ENCODE measurements at places on chromosomes 2 and 18.

- no peak for DNase-seq
These were observed 2.6 kb downstream of the ADCYAP1 start for GRCh38 chr18:907115-907884.

DNA sequence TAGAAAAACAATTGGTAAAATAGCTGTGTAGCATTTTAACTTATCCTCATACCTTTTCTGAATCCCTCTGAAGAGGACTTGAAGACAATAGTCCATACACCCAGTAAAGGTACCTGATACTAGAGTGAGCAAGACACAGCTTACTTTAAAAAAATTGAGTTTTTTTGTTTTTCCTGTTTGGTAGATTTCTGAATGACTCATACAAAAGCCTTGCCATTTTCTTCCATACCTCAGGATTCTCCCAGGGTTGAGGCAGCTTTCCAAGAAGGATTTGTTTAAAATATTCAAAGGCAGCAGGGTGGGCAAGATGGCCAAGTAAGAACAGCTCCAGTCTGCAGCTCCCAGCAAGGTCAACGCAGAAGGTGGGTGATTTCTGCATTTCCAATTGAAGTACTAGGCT is 551.0 kb upstream of the LRATD1 start:
- no peak for DNase-seq

- DNase-seq: no peak
These were observed 155.1 kb downstream of the SMAD7 start for GRCh38 chr18:48795696-48796095.

- no peak for DNase-seq
These were observed 100.5 kb downstream of the CDC42EP3 start for GRCh38 chr2:37570773-37571586.

DNA sequence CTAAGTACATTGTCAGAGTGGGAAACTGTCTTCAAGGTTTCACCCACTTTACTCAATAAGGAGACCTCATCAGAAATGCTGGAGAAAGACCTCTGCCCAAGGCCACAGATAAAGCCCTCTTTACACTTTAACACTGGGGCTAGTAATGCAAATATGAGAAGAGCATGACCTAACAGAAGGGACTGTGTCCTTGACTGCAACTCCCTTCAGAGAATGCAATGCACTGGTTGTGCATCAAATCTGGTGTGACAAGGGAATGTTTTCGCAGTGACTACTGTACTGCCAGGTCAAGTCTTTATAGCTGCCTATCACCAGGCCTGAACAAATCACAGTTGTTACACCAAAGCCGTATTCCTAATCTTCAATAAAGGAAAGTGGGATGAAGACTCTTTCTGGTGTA is 28.6 kb downstream of the CDH19 start:
- no peak for DNase-seq

GRCh38 chr18:41690332-41691127 is 264.5 kb upstream of the PIK3C3 start:
- DNase-seq: no peak

GRCh38 chr2:162184821-162185450 is 32.9 kb upstream of the GCG start:
- no peak for DNase-seq

DNA sequence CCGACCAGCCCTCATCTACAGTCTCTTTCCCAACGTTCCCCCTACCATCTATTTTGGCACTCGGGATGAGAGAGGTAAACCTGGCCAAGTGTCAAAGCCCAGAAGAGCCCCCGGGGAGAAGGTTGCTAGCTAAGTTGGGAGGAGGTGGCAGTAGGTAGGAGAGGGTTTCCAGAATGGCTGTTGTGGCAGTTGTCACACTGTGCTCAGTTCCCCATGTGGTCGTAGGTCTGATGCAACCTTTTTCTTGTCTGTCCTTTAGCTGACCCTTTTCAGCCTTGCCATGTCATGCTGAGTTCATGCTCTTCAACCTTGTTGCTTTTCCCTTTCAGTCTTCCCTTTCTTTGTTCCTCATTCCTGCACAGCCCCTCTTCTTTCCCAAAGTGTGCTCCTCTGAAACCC is 34.5 kb downstream of the TTLL4 start:
- DNase-seq: peak; percentile 56

GRCh38 chr2:26940001-26940400 is 30.4 kb upstream of the MAPRE3 start:
- DNase-seq: no peak

- no peak for DNase-seq
These were observed 72.9 kb downstream of the CLHC1 start for GRCh38 chr2:55159037-55159651.

DNA sequence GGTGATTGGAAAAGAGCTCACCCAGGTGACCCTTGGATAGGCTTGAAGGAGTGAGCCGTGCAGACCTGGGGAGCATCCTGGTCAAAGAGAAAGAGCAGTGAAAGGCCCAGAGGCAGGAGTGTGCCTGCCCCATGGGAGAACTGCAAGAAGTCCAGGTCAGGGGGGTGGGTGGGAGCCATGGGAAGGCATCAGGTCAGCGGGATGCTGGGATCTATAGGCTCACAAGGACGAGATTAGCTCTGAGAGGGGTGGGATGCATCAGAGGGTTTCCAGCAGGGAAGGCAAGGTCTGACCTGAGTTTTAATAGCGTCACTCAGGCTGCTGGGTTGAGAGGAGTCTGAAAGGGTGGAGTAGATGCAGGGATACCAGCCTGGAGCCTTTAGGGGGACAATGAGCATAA is 158.6 kb downstream of the SMAD7 start:
- DNase-seq: no peak

DNA sequence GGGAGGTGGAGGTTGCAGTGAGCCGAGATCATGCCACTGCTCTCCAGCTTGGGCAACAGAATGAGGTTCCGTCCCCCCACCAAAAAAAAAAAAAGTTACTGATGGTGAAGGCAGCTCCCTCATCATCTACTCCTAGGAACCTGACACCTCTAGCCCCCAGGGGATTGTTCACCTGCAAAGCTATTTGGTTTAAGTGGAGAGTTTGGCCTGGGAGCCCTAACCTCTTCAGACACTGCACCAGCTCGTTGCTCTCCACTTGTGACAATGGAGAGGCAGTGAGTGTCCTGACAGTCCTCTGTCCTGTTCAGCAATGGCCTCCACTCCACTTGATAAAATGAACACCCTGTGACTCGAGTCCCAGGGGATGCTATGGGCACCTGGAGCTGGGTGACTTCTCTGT is 43.5 kb downstream of the ATP6V1C2 start:
- DNase-seq: no peak

- no peak for DNase-seq
These were observed at the start of gene SCN7A for GRCh38 chr2:166494140-166494624. Gene SCN7A (minus strand): TSS chr2:166494249. CDS start chr2:166477696, 16,553 bp downstream.

DNA sequence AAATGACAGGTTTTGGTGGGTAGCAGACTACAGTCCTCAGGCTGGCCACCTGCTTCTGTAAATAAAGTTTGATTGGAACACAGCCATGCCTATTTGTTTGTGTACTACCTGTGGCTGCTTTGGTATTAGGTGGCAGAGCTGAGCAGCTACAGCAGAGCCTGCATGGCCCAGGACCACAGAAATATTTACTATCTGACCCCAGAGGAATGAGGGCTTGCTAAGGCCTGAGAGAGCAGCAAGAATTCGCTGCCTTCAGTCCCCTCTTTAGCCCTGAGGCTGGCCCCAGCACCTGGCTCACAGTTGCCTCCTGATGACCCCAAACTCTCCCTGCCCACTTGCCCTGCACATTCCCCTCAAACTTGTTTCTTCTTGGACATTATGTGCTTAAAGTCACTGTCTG is 32.5 kb downstream of the POLR1A start:
- no peak for DNase-seq

- DNase-seq: no peak
These were observed 149.6 kb downstream of the NCKAP5 start for GRCh38 chr2:133418671-133419070.
